NCI-H2029 (cell line): ENCODE measurements at places on chromosomes 2 and 18.

DNA sequence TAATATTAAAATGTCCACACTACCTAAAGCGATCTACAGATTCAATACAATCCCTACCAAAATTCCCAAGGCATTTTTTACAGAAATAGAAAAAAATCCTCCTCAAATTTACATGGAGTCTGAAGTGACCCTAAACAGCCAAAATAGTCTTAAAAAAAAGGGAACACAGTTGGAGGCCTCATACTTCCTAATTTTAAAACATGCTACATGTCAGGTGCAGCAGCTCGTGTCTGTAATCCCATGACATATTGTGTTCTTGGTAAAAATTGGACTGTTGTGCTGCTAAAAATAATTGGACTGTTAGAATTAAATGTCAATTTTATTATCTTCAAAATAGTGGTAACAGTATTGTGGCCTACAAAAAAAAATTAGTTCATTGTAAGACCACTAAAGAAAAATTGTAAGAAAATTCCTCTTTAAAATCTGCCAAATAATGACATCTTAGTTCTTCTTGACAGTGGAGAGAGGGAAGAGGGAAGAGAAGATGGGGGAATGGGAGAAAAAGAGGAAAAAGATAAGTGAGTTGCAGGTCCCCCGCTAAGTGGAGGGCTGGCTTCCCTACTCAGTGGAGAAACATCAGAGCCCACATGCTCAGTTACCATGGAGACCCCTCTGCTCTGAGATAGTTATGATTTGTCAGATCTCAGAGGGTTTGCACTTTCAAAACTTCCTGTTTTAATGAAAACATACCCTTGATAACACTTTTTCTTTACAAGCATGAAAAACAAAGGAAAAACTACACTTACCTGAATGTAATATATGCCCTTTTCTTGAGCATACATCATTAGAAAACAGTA, 46.5 kb downstream of the UNC50 start:
- DNase-seq, result no peak

DNA sequence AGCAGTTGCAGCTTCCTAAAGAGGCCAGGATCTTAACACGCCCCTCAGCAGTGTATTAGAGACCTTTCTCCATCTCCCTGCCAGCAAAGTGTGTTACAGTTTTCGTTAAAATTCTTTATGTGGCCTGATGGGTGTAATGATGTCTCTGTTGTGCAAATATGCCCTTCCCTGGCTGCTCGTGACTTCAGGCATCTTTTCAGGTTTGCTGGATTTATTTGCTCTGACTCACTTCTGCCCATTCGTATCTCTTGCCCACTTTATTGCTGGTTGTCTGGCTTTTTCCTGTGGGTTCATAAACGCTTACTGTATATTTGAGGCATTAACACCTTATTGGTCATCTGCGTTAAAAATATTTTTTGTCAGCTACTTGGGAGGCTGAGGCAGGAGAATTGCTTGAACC, 134.5 kb downstream of the ASB1 start:
- DNase-seq, result no peak

- no peak for DNase-seq
These were observed 35.7 kb downstream of the CELF4 start for GRCh38 chr18:37529863-37530262.

DNA sequence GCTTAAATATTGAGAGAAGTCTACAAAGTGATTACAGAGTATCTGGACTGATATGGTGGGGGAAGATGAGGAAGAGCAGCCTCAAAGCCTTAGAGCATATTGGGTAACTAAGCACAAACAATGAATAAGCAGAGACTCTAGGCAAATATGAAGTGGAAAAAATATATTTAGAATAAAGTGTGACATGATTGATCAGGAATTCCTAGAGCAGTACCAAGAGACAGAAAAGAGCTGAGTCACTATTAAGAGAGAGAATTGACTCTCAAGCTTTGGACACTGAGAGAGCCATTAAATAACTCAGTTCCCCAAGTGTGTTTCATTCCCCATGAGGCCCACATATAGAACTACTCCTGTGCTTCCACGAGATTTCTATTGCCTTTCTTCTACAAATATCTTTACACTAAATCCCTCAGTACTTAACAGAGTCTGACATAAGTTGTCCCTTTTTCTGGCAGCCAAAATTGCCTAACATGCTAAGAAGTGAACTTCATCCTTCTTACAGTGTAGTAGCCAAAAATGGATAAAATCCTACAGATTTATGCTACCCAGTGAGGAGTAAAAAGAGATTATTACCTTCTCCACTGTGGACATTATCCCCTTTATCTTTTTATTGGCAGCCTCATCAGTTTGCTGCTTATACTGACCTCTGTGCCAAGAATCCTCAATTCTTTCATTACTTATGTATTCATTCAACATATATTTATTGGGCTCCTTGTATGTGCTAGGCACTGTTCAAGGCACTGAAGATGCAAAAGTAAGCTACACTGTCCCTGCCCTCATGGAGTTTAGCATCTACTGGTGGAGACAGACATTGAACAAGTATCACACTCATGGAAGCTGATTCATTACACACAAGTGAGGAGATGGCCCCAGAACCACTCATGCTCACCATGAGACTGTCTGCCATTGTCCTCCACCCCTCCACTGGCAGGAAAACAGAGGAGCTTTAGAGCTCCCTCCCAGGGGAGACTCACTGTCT, 45.4 kb downstream of the SLC40A1 start:
- no peak for DNase-seq

- no peak for DNase-seq
These were observed 3.8 kb downstream of the PAX3 start for GRCh38 chr2:222294996-222295367.

DNA sequence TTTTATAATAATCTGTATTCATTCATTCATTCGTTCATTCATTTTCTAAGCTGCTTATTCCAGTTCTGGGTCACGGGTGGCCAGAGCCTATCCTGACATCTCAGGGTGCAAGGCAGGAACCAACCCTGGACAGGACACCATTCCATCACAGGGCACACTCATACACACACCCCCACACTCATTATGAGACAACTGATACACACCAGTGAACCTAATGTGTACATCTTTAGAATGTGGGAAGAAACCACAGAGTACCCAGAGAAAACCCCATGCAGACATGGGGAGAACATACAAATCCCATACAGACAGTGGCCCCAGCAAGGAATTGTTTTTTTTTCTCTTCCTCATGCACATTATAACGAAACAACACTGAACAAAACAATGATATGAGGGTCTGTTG, 54.7 kb downstream of the RTN4 start:
- no peak for DNase-seq

GRCh38 chr2:237403024-237403882, 10.7 kb downstream of the COL6A3 start:
- no peak for DNase-seq

GRCh38 chr2:205868053-205868452, 185.8 kb downstream of the NRP2 start:
- no peak for DNase-seq

GRCh38 chr18:41875094-41875780, 79.8 kb upstream of the PIK3C3 start:
- DNase-seq, result no peak
